Activated T-helper 1 cell treated with Interleukin-2 at 50 U/mL for 16 hours (primary cell): ENCODE measurements at places on chromosomes 13 and 19.

GRCh38 chr13:36157480-36157879 is 26.3 kb upstream of the DCLK1 start:
- no peak for DNase-seq

- no peak for DNase-seq
These were observed 17.4 kb downstream of the OR7A17 start for GRCh38 chr19:14868497-14868896.

DNA sequence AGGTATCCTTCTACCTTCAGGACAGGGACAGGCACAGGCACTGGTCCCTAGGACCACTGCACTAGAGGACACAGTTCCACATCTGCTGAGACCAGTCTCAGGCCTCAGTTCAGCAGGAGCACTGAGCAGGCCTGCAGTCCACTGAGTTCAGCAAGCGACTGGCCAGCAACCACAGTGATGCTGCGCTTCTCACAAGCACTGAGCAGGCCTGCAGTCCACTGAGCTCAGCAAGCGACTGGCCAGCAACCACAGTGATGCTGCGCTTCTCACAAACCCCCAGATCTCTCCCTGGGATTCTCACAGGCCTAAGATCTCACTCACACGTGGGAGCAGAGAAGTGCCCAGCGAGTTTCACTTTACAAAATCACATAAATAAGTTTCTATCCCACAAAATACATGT is 140.6 kb downstream of the IRS2 start:
- no peak for DNase-seq

- no peak for DNase-seq
These were observed 10.8 kb downstream of the GYS1 start for GRCh38 chr19:48982280-48982679.

DNA sequence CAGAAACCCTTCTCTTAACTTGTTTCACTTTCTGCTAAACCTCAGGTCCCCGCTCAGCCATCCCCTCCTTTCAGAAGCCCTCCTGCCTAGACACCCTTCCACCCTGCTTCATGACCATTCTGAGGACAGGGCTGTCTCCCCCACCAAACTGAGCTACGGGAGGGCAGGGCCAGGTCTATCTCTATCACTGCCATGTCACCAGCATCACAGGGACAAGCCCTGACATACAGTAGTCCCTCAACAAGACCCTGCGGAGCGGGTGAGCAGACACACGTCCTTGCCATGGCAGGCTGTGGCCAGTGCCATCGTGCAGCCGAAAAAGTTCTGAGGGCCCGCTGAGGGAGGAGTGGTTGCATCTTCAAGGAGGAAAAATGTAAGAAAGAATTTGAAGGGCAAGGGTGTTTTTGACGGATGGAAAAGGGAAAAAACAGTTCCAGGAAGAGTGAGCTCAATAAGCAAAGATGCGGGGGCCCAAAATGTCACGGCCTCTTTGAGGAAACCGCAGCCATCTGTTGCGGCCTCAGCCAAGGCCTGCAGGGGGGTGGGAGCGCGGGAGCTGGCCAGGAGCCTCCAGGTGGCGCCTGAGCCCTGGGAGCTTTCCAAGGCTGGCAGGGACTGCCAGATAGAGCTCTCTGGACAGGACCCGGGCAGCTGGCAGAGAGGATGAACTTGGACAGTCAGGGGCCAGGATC is 8.1 kb downstream of the PTGIR start:
- DNase-seq, result no peak

DNA sequence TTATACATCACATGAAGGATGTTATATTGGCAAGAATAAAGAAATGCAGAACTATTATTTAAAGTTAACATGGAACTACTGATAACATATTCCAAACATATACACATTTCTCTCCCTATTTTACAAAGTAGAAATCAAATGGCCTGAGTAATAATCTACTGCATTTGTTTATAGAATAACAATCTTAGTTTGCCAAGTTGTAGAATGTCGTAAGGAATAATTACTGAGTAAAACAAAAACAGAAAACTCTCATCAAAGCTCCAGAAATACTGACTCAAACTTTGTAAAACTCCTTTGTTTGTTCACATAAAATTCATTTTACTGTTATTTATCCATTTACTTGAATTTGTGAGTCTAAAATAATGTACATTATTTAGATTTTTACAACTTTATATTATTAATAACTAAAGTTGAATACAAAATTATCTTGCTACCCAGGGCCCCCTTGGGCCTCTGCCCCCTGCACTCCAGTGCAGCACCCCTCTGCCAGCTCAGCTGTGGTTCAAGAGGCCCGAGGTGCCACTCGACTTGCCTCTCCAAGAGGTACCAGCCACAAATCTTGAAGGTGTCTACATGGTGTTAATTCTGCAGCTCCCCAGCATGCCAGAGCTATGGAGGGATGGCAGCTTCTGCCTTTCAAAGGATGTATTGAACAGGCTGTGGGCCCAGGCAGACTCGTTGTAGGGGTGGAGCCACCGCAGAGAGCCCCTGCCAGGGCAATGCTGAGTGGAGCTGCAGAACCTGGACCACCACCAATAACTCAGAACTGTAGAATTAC is 2819.7 kb downstream of the PCDH9 start:
- DNase-seq, result no peak

DNA sequence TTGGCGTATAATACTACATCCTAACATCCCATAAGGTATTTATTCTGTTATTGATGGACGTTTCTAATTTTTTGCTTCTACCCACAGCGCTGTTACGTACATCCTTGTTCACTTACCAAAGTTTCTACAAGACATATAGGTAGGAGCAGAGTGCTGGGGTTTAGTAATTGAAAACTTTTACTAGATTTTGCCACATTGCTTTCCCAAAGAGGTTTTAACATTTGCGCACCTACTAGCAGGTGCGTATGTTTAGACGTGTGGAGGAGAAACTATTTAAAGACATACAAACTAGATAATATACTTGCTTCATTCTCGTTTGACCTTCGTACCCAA is 559 bp upstream of the RPL21 start:
- no peak for DNase-seq

- DNase-seq, result no peak
These were observed 11.9 kb upstream of the SPATA13 start for GRCh38 chr13:24148414-24149235.

GRCh38 chr13:113531041-113531873 is 40.7 kb upstream of the DCUN1D2 start:
- no peak for DNase-seq

DNA sequence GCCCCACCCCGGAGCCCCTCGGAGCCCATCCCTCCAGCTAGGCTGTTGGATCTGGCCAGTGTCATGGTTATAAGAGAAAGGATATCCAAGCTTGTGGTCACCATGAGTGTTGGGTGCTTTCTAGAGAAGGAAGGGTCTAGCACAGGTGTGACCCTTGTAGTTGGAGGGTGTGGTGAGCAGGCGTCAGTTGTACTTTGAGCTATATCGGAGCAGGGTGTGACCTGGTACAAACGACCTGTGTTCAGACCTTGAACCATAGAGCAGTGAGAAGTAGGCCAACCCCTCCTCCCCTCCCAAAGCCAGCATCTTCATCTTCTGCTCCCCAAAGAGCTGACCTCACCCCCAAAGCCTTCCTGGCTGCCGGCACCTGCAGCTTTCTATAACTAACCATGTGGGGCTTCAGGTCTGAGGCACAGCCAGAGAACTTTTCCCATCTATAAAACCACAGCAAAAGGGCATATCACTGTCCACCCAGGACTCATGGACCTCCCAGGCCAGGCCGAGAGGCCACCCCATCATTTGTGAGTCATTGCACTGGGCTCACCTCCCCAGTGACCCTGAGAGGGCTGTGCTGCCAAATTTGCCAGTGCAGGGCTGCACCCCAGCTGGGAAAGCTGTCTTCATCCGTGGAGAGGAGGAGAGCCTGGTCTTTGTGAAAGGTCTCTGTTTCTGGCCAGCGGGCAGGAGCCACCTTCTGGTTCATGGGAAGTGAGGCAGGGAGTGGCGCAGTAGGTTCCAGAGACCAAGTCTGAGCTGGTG is 14.2 kb downstream of the RAB8A start:
- DNase-seq, result no peak

DNA sequence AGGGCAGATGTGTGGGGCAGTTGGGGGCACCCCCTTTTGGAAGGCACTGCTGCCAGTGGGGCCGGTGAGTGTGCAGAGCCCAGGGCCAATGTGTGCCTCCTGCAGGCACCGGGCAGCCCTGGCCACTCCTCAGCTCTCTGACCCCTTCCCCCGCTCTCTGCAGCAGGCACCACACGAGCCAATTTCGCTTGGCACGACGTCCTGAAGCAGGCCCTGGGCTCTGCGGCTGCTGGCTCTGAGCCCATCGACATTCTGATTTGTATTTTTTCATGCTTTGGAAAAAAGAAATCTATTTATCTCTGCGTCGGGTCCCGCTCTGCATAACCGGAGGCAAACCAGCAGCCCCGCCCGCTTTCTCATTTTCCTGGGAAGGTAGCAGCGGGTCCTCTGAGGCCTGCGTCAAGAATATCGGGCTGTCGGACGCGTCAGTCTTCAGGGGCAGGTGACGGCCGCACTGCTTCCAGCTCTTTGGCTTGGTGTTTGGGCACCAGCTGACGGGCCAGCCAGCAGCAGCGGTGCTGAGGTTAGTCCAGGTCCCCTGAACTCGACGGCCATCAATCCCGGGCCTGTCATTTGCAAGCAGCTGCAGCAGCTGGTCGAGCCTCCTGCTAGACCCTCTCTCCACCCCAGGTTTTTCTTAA is 134.3 kb downstream of the KDM4B start:
- DNase-seq, result no peak

GRCh38 chr13:106117035-106117434 is 418.4 kb downstream of the EFNB2 start:
- DNase-seq, result no peak

- no peak for DNase-seq
These were observed 1.4 kb downstream of the EPN1 start for GRCh38 chr19:55676383-55676782.

- no peak for DNase-seq
These were observed 7.5 kb upstream of the GPR183 start for GRCh38 chr13:99314640-99315176.

DNA sequence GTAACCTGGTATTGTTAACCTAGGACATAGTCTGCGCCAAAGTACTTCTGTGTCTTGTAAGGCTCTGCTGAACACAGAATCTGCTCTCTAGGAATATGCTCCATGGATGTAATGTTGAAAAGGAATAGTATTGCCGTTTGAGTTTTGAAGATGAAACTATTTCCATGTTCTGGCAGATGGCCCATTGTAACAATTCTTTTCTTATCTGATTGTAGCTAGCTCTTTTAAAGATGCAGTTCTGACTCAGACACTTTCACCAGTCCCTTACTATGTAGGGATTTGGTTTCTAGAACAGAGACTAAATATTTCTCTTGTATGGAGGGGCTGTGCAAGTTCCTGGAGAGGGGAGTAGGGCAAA is 185.6 kb downstream of the MTUS2 start:
- no peak for DNase-seq

- DNase-seq, result no peak
These were observed 1.2 kb upstream of the DCT start for GRCh38 chr13:94480672-94481145.

GRCh38 chr19:43747557-43748204 is 7.1 kb downstream of the SMG9 start:
- no peak for DNase-seq

DNA sequence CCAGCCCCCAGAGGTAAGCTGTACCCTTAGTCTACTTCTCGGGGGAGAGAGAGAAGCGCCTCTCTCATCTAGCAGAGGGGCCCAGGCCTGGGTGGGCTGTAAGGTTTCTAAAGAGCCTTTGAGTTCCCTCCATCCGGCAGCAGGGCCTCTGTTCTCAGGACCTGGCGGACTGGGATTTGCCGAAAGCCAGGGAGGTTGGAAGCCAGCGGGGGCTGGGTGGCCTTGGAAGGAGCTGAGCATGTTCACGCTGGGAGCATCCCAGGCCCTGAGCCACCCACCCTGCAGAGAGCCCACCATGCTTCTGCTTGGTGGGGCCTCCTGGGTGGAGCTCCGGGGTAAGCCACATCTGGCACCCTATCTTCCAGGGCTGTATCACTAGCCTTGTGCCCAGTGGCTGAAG is 7.8 kb downstream of the SLC7A10 start:
- DNase-seq, result no peak

- no peak for DNase-seq
These were observed 793.7 kb upstream of the ARGLU1 start for GRCh38 chr13:107361666-107362065.
